Bronchus fibroblast of lung (primary cell): ENCODE measurements at places on chromosomes 16 and 17. TPM values are rescaled to one million over a fixed set of nuclear protein-coding genes. Genes with fewer than 3 reads are reported as not detected.

Gene GSG1L
- total RNA-seq: not detected in 2 replicates

Gene CX3CL1
- 0.17 TPM in 1 of 2 replicates, not detected in the other for total RNA-seq

Gene BAIAP3
- 0.50 and 0.74 TPM in 2 replicates for total RNA-seq

Gene LITAFD
- not detected in 2 replicates for total RNA-seq

Gene ZNF423
- 0.34 and 0.45 TPM in 2 replicates for total RNA-seq

Gene EVI2A
- total RNA-seq: 2.1 and 3.9 TPM in 2 replicates

Gene TPPP3
- 0.15 and 0.34 TPM in 2 replicates for total RNA-seq

Gene SBK1
- under 0.01 TPM in 2 replicates for total RNA-seq

Gene SLX1A
- 32.0 and 42.2 TPM in 2 replicates for total RNA-seq

Gene RAD51D
- total RNA-seq: 14.0 and 16.6 TPM in 2 replicates

Gene ORC6
- 27.4 and 28.7 TPM in 2 replicates for total RNA-seq

Gene NECAB2
- total RNA-seq: 0.30 TPM in 1 of 2 replicates, not detected in the other

Gene FAAP100
- total RNA-seq: 26.6 and 30.3 TPM in 2 replicates

Gene SHISA9
- not detected in 2 replicates for total RNA-seq

Gene CLEC3A
- total RNA-seq: not detected in 2 replicates

Gene HBA1
- total RNA-seq: not detected in 2 replicates

Gene C16orf96
- total RNA-seq: under 0.01 and 0.17 TPM in 2 replicates

Gene PLSCR3
- 43.9 and 45.8 TPM in 2 replicates for total RNA-seq

Gene UNC119
- 21.0 and 24.8 TPM in 2 replicates for total RNA-seq

Gene DNAH3
- total RNA-seq: not detected in 2 replicates

Gene FGF11
- total RNA-seq: 0.30 TPM in 1 of 2 replicates, not detected in the other

Gene CHD9NB
- under 0.01 and 0.17 TPM in 2 replicates for total RNA-seq

Gene IGF2BP1
- 9.7 and 10.3 TPM in 2 replicates for total RNA-seq

Gene HOXB7
- total RNA-seq: 11.9 and 14.8 TPM in 2 replicates

Gene SRL
- not detected in 2 replicates for total RNA-seq

Gene KRTAP9-4
- not detected in 2 replicates for total RNA-seq

Gene LLGL2
- total RNA-seq: 0.30 and 1.5 TPM in 2 replicates

Gene HOXB4
- 11.7 and 11.8 TPM in 2 replicates for total RNA-seq

Gene ACBD4
- 5.9 and 7.1 TPM in 2 replicates for total RNA-seq

Gene MYLK3
- under 0.01 TPM in 2 replicates for total RNA-seq

Gene DPEP3
- total RNA-seq: not detected in 2 replicates

Gene MMP2
- 99.7 and 101 TPM in 2 replicates for total RNA-seq

Gene SLC13A2
- not detected in 2 replicates for total RNA-seq

Gene ZNF469
- 2.8 and 3.2 TPM in 2 replicates for total RNA-seq

Gene HID1
- 0.45 and 0.67 TPM in 2 replicates for total RNA-seq

Gene TNFRSF13B
- total RNA-seq: not detected in 2 replicates

Gene RNU2-1
- total RNA-seq: not detected in 2 replicates

Gene DPEP1
- 0.15 and 0.34 TPM in 2 replicates for total RNA-seq

Gene ZNF768
- total RNA-seq: 22.9 and 27.9 TPM in 2 replicates

Gene TMEM238L
- total RNA-seq: not detected in 2 replicates

Gene TEX14
- not detected in 2 replicates for total RNA-seq

Gene TBC1D3D
- not detected in 2 replicates for total RNA-seq

Gene ITPRIPL2
- total RNA-seq: 14.4 and 18.8 TPM in 2 replicates

Gene RUNDC3A
- total RNA-seq: not detected in 2 replicates

Gene P2RX5
- 1.0 and 1.3 TPM in 2 replicates for total RNA-seq

Gene SDK2
- 0.15 and 0.34 TPM in 2 replicates for total RNA-seq

Gene TBC1D3G
- not detected in 2 replicates for total RNA-seq

Gene PMM2
- 20.5 and 26.2 TPM in 2 replicates for total RNA-seq

Gene PCGF2
- 2.9 and 3.6 TPM in 2 replicates for total RNA-seq
